Stimulated activated CD8-positive, alpha-beta memory T cell treated with anti-CD3 and anti-CD28 coated beads, Interleukin-12 subunit alpha, Interleukin-12 subunit beta, amount 100 ng/mL, for 1 hour (primary cell): ENCODE measurements at places on chromosomes 3 and 15.

DNA sequence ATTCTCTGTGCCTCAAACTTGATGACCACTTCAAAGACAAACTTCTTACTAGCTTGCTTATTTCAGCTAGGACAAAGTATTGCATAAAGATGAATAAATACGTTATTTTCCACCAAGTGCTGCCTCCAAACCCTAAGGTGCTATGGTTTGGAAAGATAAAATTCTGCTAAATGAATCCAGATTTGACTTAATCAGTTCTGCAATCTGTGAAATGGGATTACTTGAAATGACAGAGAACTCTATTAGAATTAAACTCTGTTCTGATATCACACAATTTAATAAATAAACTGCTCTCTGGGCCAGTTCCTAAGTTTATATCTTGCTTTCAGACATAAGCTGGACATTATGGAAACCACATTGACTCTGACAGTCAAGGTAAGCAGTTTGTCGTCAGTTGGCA, 338.8 kb upstream of the SEMA6D start:
- no peak for DNase-seq

- no peak for DNase-seq
Measured at GRCh38 chr3:45216021-45216609, 10.0 kb downstream of the TMEM158 start.

GRCh38 chr15:88900309-88900981, 5.1 kb upstream of the HAPLN3 start:
- DNase-seq, result no peak

DNA sequence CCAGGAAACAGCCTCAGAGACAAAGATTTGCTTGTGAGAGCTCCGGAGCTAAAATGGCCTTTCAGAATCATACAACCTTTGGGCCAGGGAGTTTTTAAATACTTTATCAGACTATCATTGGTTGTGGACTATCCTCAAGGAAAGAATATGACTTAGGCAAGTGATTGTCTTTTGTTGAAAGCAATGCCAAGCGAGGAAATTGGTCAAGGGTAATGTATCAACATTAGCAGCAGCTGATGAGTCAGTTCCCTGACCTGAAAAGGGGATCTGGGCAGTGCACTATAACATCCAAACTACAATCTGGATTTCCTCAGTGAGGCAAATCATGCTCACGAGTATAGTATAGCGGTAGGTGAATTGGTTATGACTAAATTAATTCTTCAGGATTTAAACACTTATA, 303.6 kb downstream of the LSAMP start:
- DNase-seq, result no peak

GRCh38 chr15:52171386-52171785, 19.8 kb downstream of the GNB5 start:
- DNase-seq, result no peak

- no peak for DNase-seq
Measured at GRCh38 chr3:122973893-122974615, 53.5 kb downstream of the SEMA5B start.

DNA sequence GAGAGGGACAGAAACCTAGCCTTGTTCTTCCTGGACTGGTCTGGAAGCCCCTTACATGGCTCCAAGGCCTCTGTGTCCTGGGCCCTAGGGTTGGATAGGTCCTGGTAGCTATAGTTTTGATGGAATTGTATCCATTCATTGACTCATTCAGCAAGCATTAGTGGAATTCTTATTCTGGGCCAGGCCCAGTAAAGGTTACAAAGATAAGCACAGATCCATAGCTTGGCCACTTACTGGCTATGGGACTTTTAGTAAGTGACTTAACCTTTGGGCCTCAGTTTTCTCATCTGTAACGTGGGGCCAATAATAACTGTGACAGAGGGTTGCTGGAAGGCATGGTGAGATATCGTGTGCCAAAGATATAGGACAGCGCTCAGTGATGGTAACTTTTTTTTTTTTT, 13.6 kb upstream of the DAG1 start:
- no peak for DNase-seq

- no peak for DNase-seq
Measured at GRCh38 chr3:45441584-45442310, 53.4 kb downstream of the LARS2 start.

DNA sequence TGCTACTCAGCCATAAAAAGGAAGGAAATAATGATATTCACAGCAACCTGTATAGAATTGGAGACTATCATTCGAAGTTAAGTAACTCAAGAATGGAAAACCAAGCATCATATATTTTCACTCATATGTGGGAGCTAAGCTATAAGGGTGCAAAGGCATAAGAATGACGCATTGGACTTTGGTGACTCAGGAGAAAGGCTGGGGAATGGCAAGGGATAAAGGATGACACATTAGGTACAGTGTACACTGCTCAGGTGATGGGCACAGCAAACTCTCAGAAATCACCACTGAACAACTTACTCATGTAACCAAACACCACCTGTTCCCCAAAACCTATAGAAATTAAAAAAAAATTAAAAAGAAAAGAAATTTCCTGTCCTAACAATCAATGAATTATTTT, 42.7 kb downstream of the ALCAM start:
- DNase-seq, result no peak

- DNase-seq, result no peak
Measured at GRCh38 chr15:96582473-96582872, 252.0 kb downstream of the NR2F2 start.

DNA sequence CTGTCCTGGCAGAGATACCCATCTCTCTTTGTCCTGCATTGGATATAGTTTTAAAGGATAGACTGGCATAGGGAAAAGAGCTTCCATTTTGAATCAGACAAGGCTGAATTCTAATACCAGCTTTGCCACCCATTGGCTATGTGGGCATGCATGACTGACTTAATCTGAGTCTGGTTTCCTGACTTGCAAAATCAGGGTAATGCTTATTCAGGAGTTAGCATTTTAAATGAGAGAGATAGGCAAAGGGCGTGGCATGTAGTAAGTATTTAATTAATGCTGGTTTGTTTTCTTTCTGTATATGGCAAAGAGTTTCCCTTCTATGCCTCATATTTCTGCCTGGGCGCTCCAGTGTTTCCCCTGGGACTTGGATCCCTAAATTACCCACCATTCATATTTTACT, 492.9 kb downstream of the IGSF11 start:
- DNase-seq, result no peak

DNA sequence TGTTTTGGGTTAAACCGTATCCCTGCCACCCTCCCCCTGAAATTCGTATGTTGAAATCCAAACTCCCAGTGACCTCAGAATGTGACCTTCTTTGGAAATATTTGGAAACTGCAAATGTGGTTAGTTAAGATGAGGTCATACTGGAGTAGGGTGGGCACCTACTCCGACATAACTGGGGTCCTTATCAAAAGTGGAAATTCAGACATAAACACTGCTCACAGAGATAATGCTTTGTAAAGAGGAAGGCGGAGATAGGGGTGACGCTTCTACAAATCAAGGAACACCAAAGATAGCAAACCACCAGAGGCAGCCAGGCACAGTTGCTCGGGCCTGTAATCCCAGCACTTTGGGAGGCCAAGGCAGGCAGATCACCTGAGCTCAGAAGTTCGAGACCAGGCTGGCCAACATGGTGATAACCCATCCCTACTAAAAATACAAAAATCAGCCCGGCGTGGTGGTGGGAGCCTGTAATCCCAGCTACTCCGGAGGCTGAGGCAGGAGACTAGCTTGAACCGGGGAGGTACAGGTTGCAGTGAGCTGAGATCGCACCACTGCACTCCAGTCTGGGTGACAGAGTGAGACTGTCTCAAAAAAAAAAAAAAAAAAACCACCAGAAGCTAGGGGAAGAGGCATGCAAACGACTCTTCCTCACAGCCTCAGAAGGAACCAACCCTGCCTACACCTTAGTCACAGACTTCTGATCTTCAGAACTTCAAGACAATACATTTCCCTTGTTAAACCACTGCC, 51.1 kb upstream of the CHD2 start:
- DNase-seq, result peak; percentile 15

GRCh38 chr3:152222327-152222726, 46.4 kb upstream of the MBNL1 start:
- DNase-seq, result no peak

DNA sequence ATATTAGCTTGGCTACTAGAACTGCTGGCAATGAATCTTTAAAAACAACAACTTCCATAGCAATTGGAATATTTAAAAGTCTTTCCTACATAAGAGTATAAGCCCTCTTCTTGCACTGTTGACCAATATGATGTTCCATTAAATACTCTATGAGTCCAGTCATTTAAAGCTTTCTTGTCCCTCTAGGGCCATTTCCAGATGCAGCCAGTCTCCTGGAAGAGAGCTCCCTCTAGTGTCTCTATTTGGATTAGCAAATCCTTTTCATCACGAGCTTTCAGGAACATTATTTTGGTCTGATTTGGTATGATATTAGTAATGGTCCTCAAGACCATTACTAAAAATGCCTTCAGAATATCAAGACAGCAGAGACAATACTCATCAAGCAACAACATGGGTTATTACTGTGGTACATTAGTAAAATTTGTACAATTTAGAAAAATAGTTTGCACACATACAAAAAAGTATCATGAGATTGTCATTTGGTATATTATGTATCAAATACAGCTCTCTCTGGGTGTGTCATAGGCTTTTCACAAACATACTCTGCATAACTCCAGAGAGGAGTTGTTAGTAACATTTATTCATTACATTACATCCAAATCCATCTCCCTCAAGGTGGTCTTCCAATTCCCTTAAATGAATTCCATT, 101.3 kb downstream of the DPH6 start:
- no peak for DNase-seq

GRCh38 chr3:12909710-12910109, 68.3 kb upstream of the RPL32 start:
- DNase-seq, result no peak

GRCh38 chr3:11543141-11543947, 100.4 kb downstream of the VGLL4 start:
- no peak for DNase-seq

DNA sequence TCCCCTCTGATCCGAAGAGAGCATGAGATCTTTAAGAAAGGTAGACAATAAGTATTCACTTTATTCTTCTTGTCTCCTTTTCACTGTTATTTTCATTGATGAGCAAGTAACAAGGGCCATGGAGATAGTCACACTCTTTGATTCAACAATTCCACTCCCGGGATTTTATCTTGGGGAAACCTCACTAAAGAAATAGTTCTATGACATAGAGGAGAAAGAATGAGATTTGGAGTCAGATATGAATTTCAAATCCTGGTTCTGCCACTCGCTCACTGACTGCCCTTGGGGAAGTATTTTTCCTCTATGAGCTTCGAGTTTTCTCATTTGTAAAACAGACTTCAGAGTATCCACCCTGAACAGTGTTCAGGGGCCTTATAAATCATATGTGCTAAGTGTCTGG, 514.6 kb downstream of the NLGN1 start:
- no peak for DNase-seq

DNA sequence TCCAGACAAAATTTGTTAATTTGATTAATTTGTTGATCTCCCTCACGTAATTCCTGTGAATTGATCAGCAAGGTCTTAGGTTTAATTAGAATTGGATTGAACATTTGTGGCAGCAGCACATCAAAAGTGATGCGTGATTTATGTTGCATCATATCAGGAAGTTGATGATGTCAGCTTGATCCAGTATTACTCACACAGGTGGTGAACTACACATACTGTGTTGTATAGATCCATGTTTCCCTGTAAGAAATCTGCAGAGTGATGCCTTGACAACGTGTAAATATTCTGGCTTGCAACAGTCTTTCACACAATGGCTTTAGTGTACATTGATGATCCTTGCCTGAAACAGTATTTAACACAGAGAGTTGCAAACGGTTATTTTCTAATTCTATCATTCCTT, 200.4 kb downstream of the ADAMTSL3 start:
- no peak for DNase-seq

GRCh38 chr3:58731673-58732072, 65.1 kb upstream of the FAM3D start:
- DNase-seq, result no peak

DNA sequence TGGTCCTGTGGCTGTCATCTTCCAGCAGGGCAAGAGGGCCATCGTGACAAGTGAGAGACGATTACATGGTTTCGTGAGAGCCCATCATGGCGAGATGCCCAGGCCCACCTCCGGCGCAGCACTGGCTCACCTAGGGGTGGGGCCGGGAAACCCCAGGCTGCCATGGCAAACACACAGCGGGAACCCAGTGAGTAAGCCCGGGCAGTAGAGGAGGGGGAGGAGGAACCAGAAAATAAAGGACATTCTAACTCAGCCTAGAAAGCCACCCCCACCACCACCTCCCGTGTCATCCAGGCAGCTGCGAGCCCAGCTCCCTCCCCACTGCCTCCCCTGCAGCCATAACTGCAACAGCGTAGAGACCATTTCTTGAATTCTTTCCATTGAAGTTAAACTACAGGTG, 52.3 kb downstream of the PCSK6 start:
- DNase-seq, result no peak

DNA sequence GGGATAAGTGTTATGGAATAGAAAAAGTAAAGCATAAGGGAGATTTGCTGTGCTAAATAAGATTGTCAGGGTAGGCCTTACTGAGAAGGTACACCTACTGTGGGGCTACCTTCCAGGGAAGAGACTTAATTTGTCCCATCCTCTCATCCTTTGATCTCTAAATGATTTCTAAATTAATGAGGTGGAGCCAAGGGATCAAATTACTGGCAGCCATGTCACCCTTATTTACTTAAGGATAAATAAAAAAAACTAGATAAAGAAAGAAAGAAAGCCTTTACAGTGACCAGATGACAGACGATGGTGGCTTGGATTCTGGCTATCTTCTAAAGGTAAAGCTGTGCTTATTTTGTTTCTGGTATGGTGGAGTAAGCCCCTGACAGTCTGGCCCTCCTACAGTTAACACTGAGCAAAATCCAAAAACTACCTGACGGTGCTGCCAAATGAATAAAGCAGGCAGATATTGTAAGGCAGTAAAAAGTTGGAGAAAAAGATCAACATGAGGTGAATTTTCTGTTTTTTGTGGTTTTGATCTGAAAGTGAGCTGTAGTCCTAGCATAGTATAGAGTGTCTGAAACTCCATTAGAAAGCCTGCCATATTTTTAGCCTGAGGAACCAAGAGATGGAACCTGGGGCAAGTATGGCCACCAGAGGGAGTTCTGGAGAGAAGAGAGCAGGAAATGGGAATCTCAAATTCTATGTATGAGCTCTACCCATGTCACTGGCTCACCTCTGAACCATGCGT, 285.1 kb upstream of the MANF start:
- DNase-seq, result no peak

GRCh38 chr3:9087831-9088413, 124.7 kb upstream of the RAD18 start:
- DNase-seq, result no peak

GRCh38 chr3:138740072-138740471, 94.7 kb downstream of the PIK3CB start:
- no peak for DNase-seq

GRCh38 chr3:194801461-194802432, 116.1 kb downstream of the FAM43A start:
- DNase-seq, result no peak

GRCh38 chr15:86553108-86553507, 473.4 kb downstream of the AGBL1 start:
- no peak for DNase-seq

GRCh38 chr15:57150066-57150865, 226.0 kb upstream of the CGNL1 start:
- DNase-seq, result no peak

GRCh38 chr15:58568157-58568571, 136.4 kb downstream of the LIPC start:
- no peak for DNase-seq
